Stimulated activated CD8-positive, alpha-beta memory T cell treated with anti-CD3 and anti-CD28 coated beads, Interleukin-15, amount 100 ng/mL, for 4 hours (primary cell): ENCODE measurements at places on chromosomes 1 and 21.

DNA sequence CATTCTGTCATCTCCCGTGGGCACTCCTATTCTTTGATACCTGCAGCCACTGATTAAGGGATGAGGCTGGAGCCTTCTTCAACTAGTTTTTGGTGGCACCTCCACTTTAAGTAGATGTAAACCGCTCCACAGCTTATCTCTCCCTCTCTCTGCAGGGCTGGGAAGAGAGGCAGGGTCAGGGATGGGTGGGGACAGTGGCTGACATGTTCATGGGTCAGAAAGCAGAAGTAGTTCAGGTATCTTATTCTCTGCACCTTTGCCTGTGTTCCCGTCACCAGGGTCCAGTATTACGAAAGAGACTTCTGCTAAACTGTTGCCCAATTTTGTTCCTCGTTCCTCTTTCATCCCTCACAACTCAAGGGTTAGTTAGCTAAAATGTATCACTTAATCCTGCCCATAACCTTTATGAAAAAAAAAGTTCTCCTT is 51.7 kb upstream of the EDEM3 start:
- no peak for DNase-seq

GRCh38 chr1:76262601-76263000 is 188.1 kb downstream of the ST6GALNAC3 start:
- no peak for DNase-seq

GRCh38 chr1:168112673-168113305 is 23.9 kb downstream of the GPR161 start:
- DNase-seq = no peak

DNA sequence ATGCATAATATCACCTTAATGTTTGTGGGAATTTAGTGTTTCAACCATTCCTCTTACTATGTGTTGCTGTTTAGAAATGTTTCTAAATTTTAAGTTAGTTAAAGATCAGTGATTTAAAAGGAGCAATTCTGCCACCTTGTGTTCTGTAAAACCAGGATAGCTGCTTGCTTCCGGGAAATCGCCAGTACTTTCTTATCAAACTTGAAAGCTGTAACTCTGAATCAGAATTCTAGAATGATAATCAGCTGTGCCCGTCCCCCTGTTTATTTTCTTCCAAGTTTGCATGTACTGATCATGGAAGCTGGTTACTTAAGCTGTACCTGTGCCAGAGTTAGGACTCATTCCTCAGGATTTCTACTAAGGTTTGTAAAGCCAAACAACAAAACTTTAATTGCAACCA is 656.4 kb downstream of the LTN1 start:
- DNase-seq = no peak

DNA sequence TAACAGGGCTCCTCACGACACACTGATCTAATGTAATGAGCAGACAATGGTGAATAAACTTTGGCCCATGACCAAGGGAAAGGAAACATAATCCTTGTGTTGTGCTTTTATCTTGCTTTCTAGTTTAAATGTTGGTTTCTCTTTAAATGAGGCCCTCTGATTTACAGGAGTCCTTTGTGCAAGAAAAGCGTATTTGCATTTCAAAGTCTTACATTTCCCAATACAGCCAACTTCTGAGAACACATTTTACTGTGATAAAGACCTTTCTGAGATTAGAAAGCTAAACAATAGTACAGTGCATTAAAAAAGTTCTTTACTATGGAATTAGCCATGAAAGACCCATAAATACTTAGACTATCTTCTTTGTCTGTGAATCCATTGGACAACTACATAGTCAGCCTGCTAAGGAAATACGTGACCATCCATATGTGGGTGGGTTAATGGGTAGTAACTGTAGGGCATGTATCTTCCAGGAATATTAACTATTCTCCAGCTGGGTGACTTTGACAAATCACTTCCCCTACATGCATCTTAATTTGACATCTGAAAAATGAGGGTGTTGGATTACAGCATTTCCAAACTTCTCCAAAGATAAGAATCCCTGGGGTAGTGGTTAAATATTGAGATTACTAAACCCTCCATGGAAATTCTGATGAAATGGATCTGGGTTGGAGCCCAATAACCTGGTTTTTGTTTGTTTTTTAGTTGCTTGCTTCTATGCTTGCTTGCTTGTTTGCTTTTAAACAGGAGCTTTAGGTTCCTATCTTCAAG is 50.3 kb upstream of the USP1 start:
- DNase-seq = no peak

GRCh38 chr1:157403608-157404007 is 148.7 kb downstream of the FCRL5 start:
- no peak for DNase-seq

GRCh38 chr21:20207335-20207734 is 790.9 kb upstream of the NCAM2 start:
- no peak for DNase-seq

DNA sequence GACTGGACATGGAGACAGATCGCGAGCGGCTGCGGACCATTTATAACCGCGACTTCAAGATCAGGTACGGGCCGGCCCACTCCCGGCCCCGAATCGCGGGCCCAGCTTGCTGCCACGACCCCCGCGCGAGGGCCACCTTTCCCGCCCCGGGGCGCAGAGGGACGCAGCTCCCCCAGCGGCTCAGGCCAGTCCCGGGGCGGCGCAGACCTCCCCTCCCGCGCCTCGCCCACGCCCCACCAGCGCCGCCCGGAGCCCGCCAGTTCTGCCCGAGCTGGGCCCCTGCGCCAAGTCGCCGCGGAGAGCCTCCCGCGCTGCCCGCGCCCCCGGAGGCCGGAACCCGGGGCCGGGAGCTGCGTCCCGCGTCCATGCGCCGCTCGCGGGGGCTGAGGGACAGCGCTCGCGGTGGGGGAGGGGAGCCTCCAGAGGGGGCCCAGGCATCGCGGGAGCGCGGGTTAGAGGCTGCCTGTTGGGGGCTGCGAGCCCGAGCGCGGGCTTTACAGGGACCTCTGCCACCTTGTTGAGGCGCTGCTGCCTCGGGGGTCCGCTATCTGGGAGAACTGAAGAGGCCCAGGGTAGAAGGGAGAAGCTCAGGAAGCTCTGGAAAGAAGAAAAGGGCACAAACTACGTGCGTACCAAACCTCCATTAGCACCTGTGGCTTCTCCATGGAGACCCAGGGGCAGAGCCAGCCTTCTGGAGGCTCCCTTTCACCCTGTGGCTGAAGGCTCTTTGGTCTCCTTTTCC is 698 bp downstream of the MOV10 start:
- DNase-seq = no peak

GRCh38 chr1:62070384-62071011 is 124.2 kb upstream of the L1TD1 start:
- no peak for DNase-seq

DNA sequence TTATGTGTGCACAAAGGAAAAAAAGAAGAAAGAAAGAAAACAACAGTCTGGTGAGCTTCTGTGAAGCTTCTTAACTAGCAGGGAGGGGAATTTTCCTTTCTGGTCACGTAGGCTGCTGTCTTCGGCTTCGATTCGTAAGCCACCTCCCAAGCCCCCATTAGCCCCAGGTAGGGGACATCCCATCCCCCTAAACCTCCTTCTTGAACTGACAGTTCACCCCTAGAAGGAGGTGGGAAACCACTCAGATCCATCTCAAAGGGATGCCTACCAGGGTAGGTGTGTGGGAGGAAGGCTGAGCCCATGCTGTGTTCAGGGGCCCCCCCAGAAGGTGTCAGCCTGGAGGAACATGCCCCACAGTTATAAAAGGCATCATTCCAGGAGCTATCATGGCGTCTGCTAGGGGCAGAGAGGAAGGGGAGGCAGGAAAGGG is 25.8 kb downstream of the CD247 start:
- no peak for DNase-seq

- no peak for DNase-seq
Measured at GRCh38 chr1:109730666-109731065, 10.2 kb downstream of the GSTM3 start.

DNA sequence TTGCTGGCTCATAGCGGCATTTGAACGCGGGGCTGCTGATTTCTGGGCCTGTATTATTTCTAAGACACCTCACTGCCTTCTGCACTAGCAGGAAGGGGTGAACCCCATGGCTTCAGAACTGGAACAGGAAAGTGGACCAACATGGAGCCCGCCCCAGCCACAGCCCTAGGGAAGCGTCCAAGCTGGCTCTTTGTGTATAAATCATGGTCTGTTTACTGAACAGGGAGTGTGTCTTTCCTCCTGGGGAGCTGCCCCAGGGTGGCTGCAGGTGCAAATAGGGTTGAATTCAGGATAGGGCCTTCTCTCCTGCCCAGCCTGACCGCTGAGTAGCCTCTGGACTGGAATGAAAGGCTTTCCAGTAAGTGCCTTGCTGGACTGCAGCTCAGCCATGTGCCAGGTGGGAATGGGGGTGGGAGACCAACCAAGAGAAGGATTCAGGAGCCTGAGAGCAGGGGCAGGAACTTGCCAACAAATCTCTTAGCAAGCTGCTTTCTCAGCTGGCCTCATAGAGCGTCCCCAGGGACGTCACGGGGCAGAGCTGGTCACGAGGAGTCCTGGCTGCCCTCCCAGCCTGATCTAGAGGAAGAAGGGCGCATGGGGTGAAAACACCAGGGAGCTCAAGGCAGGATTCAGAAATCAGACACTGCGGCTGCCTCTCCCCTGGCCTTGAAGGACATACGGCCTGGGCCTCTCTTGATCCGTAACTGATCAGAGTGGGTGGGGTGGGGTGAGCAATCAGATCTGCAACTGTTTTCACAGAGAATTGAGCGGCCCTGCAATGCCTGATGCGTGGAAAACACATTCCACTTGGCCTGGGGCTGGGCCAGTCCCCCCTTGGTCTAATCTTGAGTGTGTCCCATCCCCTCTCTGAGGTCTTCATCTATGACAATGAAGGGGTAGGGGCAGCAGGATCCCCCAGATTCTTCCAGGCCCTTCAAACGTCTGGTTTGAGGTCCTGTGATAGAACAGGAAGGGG is 56.5 kb upstream of the SELENON start:
- no peak for DNase-seq

DNA sequence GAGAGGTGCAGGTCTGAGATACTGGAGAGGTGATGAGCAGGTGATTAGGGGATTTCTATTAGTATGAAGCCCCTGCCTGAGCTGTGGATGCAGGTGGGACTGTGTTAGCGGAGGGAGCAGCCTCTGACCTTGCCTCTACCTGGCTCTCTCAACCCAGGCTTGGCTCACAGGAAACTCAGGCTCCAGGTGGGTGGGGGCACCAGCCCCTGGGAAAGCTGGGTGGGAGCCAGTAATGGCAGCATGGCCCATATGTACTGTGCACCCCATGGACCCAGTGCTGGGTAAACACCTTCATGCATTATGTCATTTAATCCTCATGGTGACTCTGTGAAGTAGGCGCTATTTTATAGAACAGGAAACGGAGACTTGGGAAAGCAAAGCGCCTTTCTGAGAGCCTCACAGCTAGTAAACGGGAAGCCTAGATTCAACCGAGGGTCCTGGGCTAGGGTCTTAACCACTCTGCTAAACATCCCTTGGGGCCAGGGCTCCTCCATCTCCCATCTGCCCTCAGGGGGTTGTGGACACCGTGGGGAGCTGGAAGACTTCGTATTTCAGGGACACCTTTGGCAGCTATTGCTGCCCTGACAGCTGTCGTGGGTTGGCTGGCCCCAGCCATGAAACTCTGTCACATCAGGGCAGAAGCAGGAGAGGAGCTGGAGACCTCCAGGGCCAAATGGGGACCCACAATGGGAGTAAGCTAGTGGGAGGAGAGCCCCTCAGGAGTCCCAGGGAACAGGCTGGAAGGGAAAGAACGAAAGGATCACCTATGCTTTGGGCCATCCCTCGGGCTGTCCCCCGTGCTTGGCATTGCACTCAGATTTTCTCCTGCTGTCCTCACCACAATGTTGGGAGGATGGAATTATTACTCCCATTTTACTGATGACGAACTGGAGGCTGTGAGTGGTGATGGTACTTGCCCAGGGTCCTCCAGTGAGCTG is 59.6 kb upstream of the CSF3R start:
- DNase-seq = no peak

DNA sequence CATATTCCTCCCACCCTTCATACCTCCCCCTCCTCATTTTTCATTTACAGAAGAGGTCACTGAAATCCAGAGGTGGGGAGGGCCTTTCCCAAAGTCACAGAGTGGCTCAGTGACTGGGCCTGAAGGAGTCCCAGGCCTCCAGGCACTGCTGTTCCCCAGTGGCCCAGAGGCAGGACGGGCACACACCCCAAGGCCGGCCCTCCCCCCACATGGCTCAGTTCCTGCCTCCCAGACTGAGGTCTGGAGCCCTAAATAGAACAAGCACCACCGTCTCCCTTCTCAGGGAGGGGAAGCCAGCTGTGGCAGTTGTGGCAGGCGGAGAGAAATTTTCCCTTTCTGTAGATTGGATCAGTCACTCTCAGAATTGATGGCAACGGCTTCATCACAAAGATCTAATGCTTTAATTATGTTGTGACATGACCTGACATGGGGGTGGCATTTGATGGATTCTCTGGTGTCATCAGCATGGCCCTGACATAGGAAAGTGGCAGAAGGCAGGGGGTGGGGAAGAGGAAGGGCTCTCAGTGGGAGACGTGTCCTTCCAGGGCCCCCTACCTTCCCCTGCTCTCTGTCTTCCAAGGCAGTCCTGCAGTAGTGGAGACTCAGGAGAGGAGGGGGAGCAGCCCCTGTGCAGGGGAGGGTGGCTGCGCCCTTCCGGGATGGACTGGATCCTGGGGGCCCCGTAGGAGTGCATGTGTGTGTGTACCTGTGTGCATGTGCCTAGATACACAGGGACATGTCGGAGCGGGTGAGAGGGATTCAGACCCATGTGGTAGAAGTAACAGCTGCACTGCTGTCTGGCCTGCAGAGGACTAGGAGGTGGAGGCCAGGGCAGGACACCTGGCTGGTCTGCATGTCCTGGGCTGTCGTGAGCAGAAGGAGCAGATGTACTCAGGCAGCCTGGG is 41.2 kb upstream of the FOXO6 start:
- no peak for DNase-seq

DNA sequence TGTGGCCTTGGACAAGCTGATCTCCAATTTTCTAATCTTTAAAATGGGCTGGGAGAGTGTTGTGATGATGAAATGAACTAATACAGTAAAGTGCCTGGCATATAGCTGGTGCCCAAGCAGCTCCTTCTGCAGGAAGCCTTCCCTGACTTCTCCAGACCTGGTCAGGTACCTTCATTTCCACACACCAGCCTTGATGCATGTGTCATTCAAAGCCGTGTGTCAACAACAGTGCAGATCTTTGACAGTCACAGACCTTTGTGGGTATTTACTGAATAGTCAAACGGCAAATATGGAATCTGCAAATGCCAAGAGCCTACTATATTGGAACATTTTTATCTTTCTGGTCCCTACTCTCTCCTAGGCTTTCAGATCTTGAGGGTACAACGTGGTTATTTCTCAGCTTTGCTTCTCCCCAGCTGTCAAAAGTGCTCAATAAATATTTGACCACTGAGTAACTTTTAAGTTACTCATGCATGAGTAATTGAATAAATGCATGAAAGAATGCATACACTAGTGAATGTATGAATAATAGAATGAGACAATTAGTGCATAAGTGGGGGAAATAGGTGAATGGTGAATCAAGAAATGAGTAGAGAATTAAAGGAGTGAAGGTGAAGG is 75.4 kb downstream of the MDM4 start:
- no peak for DNase-seq

- DNase-seq = no peak
Measured at GRCh38 chr1:203563291-203563690, 63.3 kb upstream of the ATP2B4 start.

DNA sequence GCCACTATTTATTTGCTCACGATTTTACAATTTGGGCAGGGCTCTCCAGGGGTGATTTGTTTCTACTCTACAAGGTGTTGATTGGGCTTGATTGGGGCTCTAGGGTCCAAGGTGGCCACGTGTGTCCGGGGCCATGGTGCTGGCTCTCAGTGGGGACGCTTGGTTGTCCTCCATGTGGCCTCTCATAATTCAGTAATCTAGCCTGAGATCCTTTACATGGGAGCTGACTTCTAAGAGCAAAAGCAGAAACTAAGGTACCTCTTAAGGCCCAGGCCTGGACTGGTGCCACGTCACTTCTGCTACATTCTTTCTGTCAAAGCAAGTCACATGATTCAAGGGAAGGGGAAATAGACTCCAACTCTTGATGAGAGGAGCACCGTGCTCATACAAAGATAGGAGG is 8.1 kb upstream of the PSRC1 start:
- DNase-seq = no peak
